CD4-positive, alpha-beta T cell treated with Interleukin-4 for 4 hours (primary cell): ENCODE measurements at places on chromosomes 5 and 9.
A peak's percentile ranks its signal among the peaks of the same experiment; 100 is the strongest.

- DNase-seq, result no peak
These were observed 504.5 kb downstream of the NFIB start for GRCh38 chr9:13809401-13809800.

DNA sequence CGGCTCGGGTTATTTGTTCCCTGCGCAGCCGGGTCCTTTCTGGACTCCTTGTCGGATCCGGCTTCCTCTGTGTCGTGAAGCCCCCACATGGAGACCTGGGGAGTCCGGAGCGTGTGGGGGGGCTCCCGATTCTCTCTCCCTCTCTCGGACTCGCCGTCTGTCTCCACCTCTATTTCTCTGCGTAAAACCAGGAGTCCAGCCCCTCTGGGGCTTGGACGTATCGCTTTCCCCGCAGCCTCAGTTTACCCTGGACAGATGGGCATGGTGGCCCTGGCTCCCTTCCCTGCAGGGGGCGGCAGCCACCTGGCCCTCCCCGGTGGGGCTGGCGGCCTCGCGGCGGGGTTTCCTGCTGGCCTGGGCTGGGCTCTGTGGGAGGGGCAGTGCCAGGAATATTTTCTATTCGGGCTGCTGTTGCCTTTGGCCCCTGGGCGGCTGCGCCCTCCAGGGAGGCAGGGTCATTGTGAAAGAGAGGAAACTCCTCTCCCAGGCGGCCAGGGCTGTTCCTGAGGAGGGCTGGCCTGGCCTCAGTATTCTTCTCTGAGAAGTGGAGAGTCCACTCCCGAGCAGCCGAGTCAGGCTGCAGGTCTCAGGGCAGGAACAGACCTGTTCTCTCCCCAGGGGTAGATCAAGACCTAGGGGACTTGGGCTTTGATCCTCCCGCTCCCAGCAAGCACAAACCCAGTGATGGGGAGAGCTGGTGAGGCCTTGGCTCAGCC, 665 bp downstream of the ASS1 start:
- no peak for DNase-seq

GRCh38 chr5:89417990-89418389, 535.0 kb upstream of the MEF2C start:
- DNase-seq, result no peak

DNA sequence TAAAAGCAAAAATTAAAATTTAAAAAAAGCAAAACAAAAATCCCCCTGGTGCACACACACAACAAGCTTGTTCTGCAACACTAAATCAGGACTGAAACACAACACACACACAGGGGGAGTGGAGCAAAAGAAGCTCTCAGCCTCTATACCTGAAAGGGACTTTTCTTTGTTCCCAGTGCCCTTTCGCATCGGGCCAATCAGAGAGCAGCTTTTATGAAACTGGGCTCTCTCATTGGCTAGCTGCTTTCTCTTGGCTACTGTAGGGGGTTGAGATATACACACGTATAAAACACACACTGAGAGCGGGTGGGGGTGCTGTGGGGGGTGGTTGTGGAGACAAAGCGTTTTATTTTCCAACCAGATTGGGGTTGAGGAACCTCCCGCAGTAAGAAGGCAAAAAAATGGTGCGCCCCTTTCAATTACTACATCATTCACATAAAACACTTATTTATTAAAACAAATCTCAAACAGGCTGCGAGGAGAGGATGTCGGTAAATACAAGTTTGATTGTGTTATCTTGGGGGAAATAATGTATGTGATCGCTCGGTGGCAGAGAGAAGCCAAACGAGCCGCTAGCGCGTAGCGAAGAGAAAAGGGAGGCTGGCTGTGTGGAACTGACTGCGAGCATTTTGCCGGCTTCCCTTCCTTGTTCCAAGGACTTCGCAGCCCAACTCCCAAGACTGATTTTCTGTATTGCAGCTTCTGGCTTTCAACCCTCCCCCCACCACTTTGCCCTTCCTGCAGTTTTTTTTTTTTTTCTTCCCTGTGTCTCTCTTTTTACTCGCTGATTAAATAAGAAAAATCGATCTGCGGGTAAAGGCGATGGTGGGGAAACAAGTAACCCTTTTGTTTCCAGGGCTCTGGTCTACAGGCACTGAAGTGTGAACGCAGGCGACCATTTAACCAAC, 2.5 kb upstream of the ZNF608 start:
- peak; percentile 5 for DNase-seq

DNA sequence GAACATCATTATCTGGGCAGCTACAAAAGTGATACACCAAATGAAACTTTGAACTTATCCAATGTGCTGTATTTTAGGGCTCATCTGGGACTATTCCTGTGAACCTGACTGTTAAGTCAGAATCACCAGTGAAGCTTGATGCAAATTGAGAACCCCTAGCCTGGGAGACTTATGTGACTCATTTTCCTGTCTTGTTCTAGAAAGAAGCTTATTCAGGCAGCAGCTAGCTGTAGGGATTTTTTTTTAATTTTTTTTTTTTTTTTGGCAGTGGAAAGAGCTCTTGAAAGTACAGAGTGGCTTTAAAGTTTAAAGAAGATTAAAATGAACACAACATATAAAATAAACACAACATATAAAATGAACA, 81.1 kb upstream of the TNFAIP8 start:
- peak; percentile 91 for DNase-seq

DNA sequence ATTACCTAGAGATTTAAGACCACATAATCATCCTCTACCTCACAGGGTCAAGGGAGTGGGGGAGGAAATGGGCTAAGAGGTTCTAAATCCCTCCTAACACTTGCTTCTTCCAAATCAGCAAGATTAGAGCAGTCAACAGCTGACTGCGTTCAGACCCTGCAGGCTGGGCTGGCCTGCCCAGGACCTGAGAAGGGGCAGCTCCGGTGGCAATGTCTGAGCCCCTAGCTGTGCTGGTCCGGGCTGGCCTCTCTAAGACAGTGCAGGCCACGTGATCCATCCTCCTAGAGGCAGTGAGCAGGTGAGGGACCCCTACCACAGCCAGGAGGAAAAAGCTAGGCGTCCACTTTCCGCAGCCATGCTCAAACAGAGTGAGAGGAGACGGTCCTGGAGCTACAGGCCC, at the start of gene KCNV2:
KCNV2 (plus strand) TSS at position 126 of the 400 bp plus-strand sequence; CDS start at position 356, 230 bp downstream.
- no peak for DNase-seq

DNA sequence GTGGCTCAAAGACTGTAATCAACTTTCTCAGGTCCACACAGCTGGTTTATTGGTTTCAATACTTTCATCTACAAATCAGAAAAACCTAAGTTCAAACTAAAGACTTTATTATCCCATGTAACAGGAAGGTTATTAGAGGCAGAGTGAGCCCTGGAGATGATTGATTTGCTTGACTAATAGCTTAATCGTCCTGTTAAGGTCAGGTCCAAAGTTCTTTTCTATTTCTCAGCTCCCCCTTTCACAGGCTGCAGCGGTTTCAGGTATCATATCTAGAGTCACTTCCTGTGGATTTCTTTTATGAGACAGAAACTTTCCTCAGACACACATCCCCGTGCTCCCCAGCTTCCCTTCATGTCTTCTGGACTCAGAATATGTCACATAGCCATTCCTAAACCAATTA, 166.4 kb downstream of the PRELID2 start:
- no peak for DNase-seq

DNA sequence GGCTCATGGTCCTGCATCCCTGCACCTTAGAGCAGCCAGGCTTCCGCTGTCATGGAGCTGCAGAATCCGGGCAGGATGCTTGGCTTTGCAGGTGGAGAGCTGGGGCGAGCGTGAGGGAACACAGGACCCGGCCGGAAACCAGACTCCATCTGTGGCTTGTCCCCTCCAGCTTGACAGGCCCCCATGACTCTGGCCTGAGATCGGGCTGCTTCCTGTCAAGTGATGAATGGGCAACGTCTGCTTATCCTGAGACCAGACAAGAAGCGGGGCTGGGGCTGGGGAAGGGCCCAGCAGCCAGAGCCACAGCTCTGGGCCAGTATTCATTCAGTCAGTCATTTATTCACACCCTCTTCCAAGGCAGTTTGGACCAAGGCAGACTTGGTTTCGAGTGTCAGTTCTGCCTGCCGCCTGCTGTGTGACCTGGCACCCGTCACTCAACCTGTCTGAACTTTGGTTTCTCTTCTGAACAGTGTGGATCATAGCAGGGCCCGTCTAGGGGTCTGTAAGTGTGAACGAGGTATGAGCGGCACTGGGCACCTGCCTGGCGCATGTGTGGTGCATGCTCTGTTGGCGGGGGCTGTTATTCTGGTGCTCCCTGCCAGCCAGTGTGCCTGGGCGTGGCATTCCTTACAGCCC, 37.5 kb downstream of the NEK6 start:
- no peak for DNase-seq

DNA sequence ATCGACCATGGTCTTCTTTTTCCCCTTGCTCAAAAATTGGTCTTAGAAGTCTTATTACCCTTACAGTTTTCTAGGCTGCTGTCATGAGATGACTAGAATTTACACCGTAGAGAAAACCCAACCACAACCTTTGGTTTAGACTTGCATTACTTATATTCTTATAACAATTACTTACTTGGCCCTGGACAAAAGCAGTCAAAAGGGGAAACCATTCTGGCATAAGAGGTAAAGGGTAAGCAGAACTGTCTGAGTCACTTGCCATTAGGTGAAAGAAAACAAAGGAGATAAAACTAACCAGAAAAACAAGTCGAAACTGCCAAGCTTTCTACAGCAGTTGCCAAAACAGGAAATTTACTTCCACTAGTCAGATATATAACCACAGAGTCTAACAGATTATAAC, 17.9 kb downstream of the TMEM245 start:
- peak; percentile 91 for DNase-seq

GRCh38 chr9:91751922-91752321, 198.1 kb downstream of the ROR2 start:
- DNase-seq, result no peak

- no peak for DNase-seq
These were observed 6.1 kb upstream of the TMEM268 start for GRCh38 chr9:114604989-114605388.

- DNase-seq, result no peak
These were observed 284.5 kb upstream of the PTGER4 start for GRCh38 chr5:40395251-40395650.

DNA sequence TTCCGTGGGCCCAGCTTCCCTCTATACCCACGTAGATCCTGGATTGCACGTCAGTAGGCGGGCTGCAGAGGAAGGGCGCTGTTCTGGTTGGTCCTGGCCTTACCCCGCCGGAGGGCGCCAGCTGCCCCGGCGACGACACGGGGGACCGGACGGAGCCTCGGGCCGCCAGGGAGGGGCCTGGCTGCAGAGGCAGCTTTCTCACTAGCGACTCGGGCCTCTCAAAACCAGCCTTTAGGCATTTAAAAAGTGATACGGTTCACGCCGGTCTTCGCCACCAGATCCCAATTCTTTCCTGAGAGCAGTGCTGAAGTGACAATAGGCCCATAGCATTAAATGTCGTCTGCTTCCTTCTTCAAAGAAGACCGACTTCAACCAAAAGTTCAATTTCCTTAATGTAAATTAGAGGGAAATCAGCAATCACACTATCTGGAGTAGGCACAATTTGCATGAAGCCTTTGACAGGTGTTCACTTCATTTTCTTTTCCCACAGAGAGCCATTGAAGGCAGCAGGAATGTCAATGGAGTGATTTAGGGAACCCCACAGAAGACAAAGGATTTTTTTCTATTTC, 17.6 kb upstream of the UBE2D2 start:
- peak; percentile 31 for DNase-seq

- DNase-seq, result no peak
These were observed 87.5 kb downstream of the KLHL3 start for GRCh38 chr5:137648361-137648760.

DNA sequence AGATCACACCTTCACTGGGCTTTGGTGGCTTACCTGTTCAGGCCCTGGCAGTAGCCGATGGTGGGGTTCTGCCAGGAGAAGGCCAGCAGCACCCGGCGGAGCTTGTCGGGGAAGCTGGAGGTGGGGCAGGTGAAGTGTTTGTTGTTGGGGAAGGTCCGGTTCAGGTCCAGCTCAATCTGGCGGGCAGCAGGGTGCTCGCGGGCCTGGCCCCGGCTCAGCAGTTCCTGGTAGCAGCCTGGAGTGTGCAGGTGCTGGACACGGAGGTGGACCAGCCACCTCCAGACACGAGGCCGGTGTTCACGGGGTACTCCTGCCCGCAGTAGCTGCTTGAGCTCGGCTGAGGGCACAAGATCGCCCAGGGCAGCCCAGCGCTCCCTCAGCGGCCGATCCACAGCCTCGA, 16.2 kb upstream of the CORO2A start:
- DNase-seq, result no peak

GRCh38 chr5:52077941-52078815, 694.9 kb downstream of the ISL1 start:
- no peak for DNase-seq

- DNase-seq, result no peak
These were observed 183.2 kb upstream of the RASEF start for GRCh38 chr9:83245979-83246659.

DNA sequence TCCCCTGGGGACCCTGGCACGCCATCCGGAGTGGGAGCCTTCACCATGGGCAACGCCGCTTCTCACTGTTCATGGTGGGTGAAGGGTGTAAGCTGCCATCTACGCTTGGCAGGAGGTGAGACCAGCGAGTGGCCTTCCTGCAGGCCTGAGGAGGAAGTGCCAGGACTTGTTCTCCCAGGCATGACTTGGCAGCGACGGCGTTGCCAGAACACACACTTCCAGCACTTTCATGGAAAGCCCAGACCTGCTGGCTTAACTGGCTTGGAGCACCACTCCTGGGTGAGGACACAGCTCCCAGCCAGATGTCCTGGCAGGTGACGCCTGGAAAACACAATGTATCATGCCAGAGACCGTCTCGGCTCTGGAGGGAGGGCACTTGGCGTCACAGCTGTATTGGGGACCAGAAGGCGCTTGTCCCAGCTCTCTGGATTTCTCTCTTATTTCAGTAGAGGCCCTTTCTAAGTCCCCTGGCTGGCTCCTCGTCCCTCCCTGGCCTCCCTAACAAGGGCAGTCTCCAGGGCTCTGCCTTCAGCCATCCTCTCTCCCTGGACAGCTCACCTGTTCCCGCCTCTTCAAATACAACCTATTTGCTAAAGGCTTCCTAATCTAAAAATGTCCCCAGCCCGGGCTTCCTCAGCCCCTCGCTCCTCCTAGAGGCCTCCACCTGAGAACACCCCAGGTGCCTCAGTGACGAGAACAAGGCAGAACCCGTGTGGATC, 188.3 kb downstream of the OLFM1 start:
- no peak for DNase-seq

DNA sequence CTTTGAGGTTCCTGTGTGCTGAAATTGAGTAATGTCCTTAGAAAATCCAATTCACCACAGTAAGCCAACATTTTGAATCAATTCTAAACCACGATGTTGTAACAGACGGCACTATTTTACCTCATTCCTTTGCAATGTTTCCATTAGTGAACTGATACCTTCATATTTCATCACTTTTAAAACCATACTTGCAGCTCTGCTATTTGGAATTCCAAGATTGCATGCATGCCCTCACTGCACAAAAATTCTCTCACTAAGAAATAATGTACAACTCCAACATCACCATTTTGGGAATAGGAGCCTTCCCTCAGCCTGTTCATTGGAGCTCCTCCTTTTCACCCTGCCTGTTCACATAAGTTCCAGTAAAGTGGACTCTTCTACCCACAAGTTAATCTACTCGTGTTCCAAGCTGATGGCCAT, 74.8 kb upstream of the TGFBR1 start:
- DNase-seq, result no peak

- DNase-seq, result no peak
These were observed 791.8 kb upstream of the C9orf72 start for GRCh38 chr9:28365020-28365640.
